AG08396 (cell line): ENCODE measurements at places on chromosomes 1 and 21.

DNA sequence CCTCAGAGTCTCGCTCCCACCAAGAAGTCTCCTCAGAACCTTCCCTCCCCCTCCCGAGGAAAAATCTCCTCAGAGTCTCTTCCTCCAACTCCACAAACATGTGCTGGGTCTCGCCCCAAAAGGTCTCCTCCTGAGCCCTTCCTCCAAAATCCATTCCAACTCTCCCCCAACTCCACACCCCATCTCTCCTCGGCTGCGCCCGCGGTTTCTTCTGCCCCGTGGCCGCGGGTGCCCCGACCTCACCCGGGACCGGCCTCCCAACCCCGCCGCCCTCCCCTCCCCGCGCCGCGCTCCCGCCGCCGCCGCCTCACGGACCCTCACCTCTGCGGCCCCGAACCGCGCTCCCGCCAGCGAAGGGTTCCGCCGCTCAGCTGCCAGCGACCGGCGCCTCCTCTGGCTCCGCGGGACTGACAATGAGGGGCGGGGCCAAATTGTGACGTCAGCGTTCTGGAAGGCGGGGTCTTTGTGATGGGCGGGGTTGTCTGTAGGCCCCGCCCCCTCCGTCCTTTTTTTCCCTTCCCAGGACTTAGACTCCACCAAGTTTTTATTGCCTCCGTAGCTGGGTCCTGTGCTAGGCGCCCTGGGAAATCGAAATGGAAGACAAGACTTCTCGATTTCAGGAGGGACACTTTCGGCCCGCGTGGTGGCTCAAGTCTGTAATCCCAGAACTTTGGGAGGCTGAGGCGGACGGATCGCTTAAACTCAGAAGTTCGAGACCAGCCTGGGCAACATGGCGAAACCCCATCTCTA is at the start of gene LUZP1:
LUZP1 (minus strand) TSS at position 412 of the 750 bp plus-strand sequence.
- peak; percentile 94 for DNase-seq

- DNase-seq: no peak
These were observed 18.2 kb downstream of the SCCPDH start for GRCh38 chr1:246742396-246742795.

DNA sequence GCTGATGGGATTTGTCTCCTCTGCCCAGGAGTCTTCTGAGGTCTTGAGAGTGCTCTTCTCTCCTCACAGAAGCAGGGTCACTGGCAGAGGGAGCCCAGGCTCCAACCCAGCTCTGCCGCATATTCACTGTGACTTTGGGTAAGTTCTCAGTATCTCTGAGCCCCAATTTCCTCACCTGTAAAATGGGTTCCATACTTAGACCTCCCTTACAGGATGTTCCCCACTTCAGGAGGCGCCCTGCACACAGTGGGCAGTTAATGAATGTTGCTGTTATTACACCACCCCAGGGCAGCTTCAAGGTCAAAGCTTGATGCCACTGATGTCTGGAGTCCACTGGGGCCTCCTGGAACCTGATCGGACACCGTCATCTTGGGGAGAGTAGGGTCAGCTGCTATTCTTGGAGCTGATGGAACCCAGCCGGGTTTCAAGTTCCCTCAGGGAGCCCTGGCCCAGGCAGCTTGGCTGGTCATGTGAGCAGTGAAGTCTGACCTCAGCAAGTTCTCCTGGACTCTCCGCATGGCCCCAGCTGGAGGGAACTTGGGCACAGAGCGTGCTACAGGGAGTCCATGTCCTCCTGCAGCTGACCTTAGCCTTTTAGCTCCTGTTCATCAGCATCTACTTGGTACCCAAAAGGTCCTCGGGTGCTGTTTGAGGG is 21.8 kb downstream of the COA7 start:
- no peak for DNase-seq

- DNase-seq: peak; percentile 24
These were observed 1.7 kb downstream of the PCNX2 start for GRCh38 chr1:233293556-233294446.

GRCh38 chr1:114495486-114495885 is 15.5 kb downstream of the TRIM33 start:
- no peak for DNase-seq

DNA sequence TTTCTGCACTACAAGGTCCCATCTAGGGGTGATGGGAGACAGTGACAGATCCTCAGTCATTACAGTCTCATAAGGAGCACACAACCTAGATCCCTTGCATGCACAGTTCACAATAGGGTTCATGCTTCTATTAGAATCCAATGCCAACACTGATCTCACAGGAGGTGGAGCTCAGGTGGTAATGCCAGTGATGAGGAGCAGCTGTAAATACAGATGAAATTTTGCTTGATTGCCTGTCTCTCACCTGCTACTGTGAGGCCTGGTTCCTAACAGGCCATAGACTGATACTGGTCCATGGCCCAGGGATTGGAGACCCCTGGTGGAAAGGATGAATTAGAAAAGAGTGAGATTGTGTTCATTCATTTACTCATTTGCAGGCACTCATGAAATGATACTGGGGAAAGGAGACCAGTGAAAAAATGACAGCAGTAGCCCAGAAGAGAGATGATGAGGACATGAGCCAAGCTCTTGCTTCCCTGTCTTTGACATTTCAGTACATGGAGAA is 251.6 kb upstream of the DUSP10 start:
- DNase-seq: no peak

DNA sequence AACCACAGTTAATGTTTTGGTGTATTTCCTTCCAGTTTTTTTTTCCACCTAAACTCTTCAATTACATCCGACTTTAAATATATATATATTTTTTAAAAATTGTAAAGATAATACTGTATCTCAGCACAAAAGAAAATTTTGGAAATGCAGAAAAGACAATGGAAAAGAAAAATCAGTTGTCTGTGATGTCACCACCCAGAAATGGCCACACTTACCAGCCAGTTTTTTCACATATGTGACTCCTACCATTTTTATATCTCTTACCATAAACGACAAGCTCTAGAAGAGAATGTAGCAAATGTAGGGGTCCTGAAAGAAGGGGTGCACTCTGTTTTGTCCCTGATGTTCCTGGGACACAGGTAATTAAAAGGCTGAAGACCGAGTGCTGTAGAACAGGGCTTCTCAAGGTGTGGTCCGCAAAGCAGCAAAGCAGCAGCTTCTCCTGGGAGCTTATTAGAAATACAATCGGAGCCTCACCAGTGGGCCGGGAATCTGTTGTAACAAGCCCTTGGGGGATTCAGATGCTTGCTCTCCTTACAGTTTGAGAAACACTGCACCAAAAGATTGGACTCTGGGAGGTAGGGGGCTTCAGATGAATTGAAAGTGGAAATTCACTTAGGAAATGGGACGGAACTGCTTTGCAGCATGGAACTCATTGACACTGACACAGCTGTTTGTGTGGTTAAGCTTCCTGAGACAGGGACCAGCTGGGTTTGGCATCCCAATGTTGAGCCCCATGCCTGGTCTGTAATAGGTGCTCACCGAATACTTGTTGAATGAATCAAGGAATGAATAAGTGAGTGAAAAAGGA is 44.1 kb downstream of the ALPL start:
- peak; percentile 78 for DNase-seq

DNA sequence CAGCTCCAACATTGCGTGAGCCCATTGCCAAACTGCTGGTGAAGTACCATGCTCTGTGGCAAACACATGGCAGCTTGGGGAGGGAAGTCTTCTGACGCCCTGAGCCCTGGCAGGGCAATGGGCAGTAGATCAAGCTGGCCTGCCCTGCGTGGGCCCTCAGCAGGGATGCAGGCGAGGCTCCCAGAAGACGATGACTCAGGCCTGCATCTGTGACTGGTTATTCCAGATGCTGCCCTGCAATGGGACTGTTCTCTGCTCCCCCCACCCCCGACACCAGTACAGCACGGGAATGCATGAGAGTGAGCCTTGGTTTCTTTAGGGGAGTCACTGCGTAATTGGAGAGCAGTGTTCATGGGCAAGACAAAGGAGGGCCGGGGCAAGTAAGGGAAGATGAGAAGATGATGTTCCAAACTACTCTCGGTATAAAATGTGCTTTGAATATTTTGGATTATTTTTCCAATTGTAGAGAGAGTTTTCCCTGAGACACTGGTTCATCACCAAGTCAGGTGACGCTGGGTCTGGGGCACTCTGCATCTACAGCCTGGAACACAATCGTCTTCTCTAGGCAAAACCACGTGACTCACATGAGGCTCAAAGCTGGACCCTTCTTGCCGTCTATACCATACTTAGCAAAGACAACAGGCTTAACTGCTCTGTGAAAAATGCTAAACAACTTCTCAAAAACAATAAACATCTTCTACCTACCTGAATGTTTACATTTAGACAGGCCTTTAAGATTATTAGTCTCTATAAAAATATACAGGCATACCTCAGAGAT is 9.0 kb upstream of the C1orf198 start:
- DNase-seq: peak; percentile 71

DNA sequence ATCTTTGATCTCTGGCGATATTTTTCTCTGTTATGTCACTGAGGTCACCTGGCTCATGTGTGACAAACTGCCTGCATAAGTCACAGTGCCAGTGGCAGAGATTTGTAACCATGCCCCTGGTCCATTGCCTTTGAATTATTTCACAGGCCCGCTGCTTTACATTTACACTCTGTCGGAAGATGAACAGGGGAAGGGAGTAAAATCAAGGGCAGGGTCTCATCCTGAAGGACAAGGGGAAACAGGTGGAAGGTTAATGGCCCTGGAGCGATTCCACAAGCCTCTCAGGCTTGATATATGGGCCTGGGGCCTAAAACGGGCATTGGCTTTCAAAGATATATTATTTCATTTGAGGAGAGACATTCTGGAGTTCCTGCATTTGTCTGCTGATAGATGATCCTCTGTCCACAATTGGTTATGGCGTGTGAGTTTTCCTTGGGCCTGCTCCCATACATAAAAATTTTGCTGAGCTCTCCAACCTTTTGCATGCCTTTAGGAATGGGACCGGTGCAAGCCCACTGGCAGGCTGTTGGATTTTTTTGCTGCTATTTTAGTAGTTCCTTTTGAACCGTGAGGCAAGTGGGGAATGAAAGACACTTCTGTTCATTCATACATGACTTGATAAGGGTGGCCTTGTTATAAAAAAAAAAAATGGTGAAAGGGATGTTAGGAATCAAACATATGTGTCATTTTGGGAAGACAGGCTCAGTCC is 51.9 kb downstream of the NR5A2 start:
- no peak for DNase-seq

DNA sequence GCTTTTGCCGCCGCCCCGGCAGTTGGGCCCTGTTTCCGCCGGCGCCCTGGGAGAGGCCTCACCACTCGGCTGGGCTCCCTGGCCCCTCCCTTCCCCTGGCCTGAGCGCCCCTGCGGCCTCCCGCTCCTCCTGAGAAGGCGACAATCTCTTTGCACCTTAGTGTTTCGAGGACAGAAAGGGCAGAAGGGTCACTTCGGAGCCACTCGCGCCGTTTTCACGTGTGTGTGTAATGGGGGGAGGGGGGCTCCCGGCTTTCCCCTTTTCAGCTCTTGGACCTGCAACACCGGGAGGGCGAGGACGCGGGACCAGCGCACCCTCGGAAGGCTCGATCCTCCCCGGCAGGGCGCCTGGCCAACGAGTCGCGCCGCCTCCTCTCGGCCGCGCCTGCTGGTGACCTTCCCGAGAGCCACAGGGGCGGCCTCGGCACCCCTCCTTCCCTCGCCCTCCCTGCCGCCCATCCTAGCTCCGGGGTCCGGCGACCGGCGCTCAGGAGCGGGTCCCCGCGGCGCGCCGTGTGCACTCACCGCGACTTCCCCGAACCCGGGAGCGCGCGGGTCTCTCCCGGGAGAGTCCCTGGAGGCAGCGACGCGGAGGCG is 432 bp upstream of the SIM2 start:
- no peak for DNase-seq

DNA sequence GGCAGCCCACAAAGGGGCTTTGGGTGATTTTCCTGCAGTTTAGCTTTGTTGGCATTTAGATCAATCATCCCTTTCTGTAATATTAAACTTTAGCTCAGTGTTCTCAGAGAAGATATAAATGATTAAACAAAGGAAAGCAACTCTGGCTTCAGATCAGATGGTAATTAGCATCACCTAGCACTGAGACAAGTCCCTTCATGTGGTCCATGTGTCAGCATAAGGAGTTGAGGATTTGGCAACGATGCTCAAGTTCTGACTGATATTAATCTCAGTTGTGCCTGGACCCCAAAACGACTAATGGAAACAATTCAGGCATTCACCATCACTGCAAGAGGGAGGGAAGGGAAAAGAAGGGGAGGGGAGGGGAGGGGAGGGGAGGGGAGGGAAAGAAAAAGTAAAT is 60.4 kb downstream of the SEC16B start:
- no peak for DNase-seq

GRCh38 chr21:42343556-42343955 is 7.2 kb downstream of the TFF2 start:
- no peak for DNase-seq

DNA sequence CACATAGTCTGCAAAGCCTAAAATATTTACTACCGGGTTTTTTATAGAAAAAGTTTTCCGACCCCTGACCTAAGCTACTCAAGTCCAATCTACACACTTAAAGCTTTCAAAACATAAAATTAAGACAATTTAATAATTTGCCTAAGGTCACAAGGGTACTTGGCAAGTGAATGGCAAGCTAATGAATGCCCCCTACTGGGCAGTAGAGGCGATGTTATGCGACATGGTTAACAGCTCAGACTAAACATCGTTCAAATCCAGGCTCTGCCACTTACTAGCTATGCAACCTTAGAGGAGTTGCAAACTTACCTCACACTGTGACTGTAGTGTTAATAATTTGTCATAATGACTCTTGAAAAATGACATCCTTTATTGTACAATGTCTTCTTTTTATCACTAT is 317.2 kb upstream of the NFIA start:
- peak; percentile 11 for DNase-seq

- no peak for DNase-seq
These were observed 1.9 kb downstream of the BSDC1 start for GRCh38 chr1:32392325-32392724.

GRCh38 chr1:22618056-22618455 is 18.4 kb upstream of the C1QA start:
- DNase-seq: no peak

- no peak for DNase-seq
These were observed 226.6 kb downstream of the RERE start for GRCh38 chr1:8590721-8591351.

GRCh38 chr1:54680387-54680786 is 35.3 kb upstream of the TTC4 start:
- no peak for DNase-seq

GRCh38 chr1:193185901-193186731 is at the start of gene B3GALT2:
Gene B3GALT2, minus strand, starts transcription at chr1:193186613. Its CDS starts 5,051 bp downstream, at chr1:193181562.
- peak; percentile 12 for DNase-seq

- DNase-seq: no peak
These were observed 4.3 kb upstream of the SHISA4 start for GRCh38 chr1:201884425-201884824.

DNA sequence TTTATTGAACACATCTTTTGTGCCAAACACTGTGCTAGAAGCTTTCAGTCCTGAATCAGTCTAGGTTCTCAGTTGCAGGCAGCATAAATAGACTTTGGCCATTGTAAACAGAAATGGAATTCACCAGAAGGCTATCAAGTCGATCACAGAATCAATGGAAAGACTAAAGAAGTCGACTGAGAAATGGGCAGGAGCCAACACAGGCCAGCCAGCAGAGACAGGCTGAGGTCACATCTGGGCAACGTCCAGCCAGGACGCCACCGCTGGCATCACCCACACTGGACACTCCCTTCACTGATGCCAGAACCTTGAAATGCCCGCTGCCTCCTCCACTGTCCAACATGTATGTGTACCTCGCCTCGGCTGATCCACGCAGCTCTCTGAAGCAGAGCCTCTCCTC is 5.5 kb upstream of the CNTN2 start:
- no peak for DNase-seq
